ENCODE measurements at places on chromosomes 3 and 15.

DNA sequence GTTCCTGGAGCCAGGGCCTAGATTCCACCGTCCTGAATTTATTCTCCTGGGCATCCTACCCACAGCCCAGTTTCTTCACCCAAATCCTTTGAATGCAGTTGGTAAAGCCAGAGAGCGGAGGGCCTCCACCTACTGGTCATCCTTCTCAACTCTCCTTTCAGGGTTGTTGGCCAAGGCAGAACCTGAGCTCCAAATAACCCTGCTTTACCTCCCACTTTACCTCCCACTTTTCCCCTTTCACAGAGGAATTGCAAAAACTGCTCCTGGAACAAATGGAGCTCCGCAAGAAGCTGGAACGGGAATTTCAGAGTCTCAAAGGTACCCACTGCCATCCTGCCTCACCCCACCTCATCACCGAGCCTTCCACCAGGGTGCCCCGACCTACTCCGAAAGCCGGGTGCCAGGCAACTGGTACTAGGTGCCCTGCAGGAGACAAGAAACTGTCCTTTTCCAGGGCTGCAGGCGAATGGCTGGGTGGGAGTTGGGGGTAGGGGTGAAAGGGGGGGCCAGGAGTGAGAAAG is 6.8 kb downstream of the SKOR1 start:
- no peak for DNase-seq

DNA sequence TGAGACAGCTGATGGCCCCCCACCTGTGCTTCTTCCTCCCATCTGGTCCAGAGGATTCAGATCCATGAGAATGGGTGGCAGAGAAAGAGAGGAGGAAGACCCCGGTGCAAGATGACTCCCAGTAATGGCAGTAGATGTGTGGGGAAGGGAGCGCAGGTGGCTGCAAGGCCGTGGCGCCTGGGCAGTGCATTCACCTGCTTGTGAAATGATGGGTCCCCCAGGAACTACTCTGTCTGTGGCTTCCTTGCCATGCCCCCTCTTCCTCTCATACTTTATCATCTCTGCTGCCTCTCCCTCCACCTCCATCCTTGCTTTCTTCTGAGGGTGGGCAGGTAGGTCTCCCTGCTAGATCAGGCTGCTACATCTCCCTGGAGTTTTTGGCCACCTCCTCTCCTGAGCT is 23.3 kb downstream of the ZNF710 start:
- no peak for DNase-seq

DNA sequence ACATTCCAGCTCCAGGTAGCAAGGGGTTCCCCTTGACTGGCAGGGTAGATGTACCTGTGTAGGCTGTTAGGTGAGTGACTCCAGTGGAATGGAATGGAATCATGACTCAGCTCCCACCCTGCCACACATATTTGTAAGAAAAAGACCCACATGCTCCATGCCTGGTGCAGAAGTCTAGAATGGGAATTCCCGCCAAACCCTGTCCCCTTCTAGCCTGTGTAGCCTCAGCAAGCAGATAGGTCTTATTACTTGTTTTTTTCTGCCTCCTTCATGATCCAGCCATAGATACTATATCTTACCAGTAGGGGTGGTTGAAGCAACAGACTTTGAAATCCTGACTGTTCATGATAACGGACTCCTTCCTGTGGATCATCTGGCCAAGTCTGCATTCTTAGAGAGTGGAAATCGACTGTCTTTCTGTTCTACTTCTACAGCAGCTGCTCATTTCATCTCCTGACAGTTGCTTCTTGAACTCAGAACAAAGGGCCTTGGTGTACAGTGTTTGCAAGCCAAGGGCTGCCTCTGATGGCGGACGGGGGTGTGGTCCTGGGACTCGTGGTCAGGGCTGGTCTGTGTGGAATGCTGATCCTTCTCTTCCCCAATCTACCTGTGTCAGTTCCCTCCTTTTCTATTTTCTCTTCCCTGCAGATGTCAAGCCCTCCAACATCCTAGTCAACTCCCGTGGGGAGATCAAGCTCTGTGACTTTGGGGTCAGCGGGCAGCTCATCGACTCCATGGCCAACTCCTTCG is 16.3 kb downstream of the SNAPC5 start:
- DNase-seq: no peak

DNA sequence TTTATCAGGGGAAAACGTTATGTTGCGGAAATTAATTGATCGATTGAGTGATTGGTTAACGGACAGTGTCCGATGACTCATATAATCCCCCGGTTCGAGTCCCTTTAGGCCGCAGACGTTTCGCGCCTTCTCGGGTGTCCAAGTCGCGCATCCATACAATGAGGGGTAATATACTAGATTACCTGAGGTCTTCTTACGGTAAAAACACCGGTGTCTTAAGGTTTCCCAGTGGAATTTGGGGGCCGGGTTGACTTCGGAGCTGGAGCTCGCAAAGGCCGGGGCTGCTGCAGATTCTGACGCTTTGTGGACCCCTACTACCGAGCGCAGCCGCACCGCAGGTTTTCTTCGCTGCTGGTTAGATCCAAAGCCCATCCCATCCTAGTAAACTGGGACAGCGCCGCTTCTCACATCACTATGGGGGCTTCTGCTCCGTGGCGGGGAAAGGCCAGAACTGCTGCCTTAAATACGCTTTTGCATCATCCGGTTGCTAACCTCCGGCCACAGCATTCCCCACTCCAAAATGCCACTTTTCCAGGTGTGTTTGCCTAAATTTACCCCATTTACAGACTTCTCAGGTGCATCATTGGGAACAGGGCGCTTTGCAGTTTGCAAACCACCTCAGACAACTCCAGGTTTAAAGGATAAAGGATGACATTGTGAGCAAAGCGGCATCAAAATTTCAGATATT is 858 bp upstream of the SACM1L start:
- no peak for DNase-seq

DNA sequence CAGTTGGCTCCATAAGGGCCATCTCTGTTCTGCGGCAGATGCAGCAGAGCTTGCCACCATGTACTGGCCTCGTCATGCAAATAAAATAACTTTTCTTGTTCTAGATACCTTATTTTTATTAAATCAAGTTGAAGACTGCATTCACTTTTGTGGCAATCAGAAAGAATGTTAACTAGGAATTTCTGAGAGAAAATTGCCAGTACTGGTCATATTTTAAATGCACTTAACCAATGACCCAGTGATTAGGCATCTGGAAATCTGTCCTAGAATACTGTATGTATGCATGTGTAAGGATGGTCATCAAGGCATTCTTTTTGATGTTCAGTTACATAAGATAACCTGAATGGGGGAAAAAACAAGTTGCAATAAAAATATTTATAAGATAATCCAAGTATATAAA is 34.2 kb upstream of the CSPG5 start:
- DNase-seq: no peak

DNA sequence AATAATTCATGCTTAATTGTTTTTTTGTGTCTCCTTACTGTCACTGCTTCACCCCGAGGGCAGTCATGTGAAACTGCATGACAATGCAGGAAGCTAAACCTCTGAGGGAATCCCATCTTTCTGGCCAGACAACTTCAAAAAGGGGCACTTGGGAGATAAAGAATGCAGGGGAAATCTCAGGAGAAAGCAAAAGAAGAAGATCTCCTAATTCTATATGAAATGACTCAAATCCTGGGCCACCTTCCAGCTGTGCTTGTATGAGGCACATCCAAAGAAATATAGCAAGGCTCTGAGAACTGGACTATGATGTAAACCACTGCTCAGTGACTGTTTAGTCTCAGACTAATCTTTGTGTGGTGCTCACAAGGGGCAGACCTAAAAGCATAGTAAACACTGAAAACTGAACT is 22.6 kb upstream of the UMPS start:
- no peak for DNase-seq

- no peak for DNase-seq
Measured at GRCh38 chr3:49930168-49930690, 618 bp upstream of the MON1A start.

DNA sequence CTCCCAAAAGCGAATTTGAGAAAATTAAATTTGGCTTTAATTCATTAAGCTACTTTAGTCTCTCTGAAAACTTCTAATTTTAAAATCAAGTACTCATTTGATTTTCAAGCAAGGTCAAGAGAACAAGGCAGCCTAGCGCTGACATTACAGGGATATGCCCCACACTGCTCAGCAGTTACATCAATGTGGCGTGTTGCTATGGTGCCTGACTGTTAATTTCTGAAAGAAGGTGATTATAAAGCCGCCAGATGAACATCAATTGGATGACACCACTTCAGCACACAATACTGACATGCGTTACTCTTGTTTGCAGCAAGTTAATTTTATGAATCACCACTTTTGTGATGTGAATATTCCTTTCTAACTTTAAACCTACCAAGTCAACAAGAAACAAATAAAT is 284.4 kb downstream of the FOXP1 start:
- no peak for DNase-seq

GRCh38 chr3:184228376-184229137 is 828 bp upstream of the VWA5B2 start:
- no peak for DNase-seq

GRCh38 chr3:111681661-111682426 is 86.7 kb upstream of the ZBED2 start:
- no peak for DNase-seq

DNA sequence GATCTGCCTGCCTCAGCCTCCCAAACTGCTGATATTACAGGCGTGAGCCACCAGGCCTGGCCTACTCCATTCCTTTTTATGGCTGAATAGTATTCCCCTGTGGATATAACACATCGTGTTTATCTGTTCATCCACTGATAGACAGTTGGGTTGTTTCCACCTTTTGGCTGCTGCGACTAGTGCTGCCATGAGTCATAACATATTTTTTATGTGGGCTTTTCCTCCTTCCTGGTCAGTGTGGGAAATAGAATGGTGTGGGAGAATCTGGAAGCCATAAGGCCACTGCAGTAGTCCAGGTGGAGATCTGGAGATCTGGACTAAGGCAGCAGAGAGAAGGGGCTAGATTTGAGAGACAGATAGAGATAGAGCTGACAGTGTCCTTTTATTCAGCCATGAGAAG is 16.2 kb downstream of the LCMT2 start:
- no peak for DNase-seq

GRCh38 chr3:71709908-71710511 is 15.2 kb downstream of the EIF4E3 start:
- no peak for DNase-seq

DNA sequence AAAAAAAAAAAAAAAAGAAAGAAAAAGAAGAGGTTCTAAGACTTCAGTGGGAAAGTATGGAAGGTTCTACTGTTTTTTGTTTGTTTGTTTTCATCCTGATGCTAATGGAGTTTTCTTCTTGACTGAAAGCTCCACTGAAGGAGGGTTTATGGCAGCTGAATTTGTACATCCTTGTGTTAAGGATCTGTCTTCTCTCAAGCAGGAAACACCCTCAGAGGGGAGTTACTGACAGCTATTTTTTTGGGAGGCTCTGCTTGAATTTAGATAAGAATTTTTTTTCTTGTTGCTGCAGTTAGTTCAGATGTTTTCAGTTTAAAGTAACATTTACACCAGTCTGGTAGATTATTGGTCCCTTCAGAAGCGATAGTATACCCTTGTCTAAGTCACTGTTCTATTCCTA is 325.3 kb downstream of the ROBO2 start:
- no peak for DNase-seq

DNA sequence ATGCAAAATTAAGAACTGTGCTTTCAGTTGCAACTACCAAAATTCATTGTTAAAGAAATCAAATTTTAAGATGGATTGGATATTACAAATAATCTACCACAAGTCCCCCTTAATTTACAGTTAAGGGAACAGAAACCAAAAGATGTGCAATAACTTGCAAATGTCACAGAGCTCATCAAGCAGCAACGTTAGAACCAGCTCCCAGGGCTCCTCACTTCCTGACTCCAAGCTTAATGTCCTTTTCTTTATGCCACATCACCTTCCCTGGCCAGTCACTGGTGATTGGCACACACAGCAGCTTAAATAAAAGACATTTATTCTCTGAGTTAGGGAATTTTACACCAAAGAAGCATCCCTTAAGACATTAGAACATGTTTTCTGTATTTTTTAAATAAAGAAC is 159.7 kb downstream of the RSL24D1 start:
- DNase-seq: no peak

DNA sequence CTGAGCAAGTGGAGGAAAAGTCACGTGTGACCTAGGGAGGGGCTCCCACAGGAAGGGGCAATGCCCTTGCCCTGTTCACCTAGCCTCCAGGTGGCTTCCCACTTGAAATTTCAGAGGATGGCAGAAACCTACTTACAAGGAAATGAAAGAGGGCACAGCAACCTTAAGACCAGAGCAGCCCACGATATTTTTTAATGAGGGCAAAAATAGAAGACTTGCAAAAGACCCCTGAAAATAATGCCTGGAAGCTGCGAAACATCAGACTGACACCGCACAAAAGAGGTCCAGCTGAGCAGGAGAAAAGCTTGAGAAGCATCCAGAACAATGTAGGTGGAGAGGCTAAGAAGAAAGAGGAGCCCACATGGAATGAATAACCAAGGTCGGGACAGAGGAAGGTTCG is 66.1 kb downstream of the KLF15 start:
- DNase-seq: no peak

DNA sequence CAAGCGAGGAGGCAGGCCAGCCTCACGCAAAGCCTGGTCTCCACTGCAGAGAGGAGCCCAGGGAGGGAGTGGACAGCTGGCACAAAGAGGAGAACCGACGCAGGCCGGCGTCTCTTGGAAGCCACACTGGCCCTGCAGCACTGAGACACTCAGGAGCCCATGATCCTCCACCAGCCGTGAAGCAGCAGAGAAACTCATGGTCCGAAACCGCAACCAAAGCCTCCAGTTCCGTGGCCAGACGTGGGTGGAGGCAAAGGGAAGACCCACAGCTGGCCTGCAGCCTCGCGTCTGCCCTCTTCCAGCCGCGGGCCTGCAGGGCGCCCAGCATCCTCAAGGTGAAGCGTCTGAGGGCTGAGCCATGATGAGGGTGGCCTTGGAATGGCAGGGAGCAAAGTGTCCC is 62.2 kb upstream of the SEC61A1 start:
- DNase-seq: no peak

- no peak for DNase-seq
Measured at GRCh38 chr15:90036806-90037510, 35.8 kb downstream of the ZNF710 start.

DNA sequence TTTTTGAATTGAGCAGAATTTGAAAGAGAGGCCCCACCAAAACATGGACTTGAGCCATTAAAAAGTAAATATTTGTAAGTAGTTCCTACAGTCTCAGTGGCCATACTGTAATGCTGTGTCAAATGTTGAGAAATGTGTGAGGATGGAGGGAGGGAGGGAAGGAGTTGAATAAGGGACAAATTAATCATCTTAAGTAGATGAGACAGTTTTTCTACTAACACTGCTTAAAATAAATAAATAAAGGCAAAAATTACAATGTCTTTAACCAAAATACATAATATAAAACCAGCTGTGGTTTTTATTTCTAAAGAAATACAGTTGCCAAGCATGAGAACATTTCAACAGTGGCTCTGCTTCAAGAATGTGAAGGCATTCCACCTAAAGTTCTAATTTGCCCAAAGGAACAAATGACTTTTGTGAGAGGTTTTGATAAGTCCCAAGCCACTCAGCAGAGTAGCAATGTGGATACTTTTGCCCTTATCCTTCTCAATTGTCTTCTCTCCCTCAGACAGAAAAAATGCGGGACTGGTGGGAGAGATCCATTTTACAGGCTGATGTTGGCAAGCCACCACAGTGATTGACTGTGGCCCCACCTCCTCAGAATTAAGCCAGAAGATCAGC is 427.0 kb upstream of the RARB start:
- no peak for DNase-seq

GRCh38 chr15:51991141-51991540 is 19.6 kb upstream of the LEO1 start:
- no peak for DNase-seq

- no peak for DNase-seq
Measured at GRCh38 chr3:150317469-150317868, 90.6 kb upstream of the TSC22D2 start.

Data from stimulated activated CD8-positive, alpha-beta memory T cell treated with anti-CD3 and anti-CD28 coated beads, Interleukin-7, amount 100 ng/mL, for 48 hours (primary cell).